Activated T-helper 2 cell treated with anti-CD3 and anti-CD28 coated beads, Interferon-gamma antibody, Interleukin-2, Interleukin-4, amounts not matched to agents 10 μg/mL and 5 μg/mL and 100 μg/mL, durations not matched to agents 14 hours and 24 hours and 36 hours (primary cell): ENCODE measurements at places on chromosomes 1 and 21.

- no peak for DNase-seq
Observed at GRCh38 chr1:51541313-51542050, 22.4 kb upstream of the EPS15 start.

- no peak for DNase-seq
Observed at GRCh38 chr1:177077734-177078499, 86.6 kb downstream of the ASTN1 start.

DNA sequence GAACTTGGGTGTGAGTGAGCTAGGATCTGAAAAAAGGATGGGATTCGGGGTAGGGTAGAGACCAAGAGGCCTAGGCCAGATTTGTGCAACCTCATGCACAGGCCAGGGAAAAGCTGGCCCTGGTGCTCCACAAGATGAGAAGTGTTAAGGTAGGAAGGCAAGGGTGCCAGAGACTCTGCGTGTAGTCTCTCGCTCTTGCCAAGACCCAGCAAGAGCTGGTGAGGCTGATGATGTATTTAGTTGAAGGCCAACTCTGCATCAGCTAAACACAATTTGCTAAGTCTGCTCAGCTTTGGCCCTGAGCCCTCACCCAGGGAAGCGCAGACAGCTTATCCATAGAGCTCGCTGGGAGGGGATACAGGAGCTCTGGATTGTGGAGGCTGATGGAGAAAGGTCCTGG lies 26.6 kb upstream of the SOX13 start:
- no peak for DNase-seq

GRCh38 chr1:17673329-17674072 lies 81.6 kb upstream of the ACTL8 start:
- no peak for DNase-seq

GRCh38 chr1:222979561-222979960 lies 163.5 kb downstream of the TLR5 start:
- DNase-seq, result no peak

DNA sequence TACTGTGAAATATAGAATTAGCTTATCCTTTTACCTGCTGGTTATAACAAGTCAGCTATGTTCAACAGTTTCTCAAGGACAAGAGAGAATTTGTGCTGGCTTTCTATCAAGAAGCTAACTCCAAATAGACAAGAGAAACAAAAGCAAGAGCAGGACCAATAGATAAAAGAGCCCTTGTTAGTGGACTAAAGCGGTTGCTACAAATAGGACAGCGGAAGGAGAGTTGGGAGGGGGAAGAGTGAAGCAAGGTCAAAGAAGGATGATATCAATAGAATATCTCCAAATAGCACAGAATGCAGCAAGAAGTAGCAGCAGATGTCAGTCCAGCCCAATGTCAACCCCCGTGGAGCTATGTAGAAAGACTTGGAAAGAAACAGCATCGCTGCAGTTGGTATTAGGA lies 53.0 kb upstream of the AKT3 start:
- no peak for DNase-seq

GRCh38 chr1:225508538-225509375 lies 80.9 kb upstream of the LBR start:
- no peak for DNase-seq

DNA sequence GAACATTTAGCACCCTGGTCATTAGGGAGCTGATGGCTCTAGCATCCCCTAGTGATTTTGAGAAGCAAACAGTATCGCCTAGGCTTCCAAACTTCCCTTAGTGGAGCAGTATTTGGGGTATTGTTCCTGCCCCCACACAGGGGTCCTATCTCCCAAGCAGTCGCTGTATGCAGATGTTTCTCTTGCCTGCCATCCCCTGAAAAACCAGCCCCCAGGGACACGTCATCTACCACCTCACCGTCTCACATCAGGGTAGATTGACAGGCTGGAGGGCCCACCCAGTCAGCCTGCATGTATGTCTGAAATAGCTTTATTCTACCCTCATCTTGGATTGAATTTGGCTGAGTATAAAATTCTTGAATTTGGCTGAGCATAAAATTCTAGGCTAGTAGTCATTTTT lies 33.9 kb downstream of the TENT5C start:
- DNase-seq, result no peak

DNA sequence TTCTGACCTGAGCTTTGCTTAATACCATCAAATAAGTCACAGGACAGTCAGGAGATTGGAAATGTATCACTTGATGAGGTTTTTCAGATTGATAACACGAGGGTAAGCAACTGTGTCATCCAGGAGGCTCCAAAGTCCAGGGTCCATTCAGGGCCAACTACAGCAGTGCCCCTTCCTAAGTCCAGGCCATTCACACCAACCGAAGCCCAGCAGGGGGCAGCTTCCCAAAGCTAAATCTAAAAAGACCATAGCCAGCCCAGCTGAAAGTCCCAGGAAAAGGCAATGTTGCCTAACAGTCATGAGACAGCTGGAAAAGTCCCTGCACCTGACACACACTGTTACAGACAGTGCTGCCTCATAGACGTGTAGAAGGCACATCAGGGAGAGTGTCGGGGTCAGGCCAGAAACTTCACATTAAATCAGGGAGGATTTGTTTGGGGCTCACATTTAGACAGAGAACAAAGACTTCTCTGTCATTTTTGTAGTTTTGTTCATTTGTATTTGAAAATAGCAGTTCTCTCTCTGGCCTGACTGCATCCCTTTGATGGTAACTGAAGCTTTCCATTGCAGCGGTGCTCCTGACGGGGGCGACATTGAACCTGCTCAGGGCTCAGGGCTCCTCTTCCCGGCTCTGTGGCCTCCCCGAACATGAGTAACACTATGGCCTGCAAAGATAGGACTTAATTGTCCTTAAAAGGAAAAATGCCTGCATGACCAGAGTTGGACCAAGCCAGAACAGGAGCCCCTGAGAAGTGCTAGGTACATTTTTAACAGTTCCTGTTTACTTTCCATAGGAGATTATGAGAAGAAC lies 200.4 kb downstream of the NRIP1 start:
- peak; percentile 19 for DNase-seq

GRCh38 chr1:116020668-116021272 lies 44.5 kb downstream of the SLC22A15 start:
- DNase-seq, result peak; percentile 17

DNA sequence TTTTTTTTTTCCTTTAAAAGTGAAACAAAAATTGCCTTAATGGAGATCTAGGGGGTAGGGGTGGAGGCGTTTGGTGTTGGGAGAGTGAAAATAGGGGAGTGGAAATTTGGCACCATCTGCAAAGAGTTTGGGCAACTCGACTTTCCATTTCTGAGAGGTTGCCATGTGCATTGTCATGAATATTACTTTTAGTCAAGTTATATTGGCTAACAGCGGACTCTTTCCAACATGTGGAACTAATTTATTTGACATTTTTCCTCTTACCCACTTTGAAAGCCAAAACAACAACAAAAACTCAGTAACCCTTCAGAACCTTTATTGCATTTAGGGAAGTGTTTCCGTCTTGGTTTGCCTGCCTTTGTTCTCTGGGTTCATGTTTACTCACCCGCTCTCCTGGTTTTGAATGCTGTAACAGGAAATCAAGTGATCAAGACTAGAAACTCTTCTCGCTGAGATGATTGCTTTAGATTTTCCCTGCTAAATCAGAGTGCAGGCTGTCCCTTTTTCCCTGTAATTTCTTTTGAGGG lies 70.4 kb downstream of the CACHD1 start:
- DNase-seq, result no peak

GRCh38 chr1:11453742-11454491 lies 25.0 kb upstream of the DISP3 start:
- no peak for DNase-seq

DNA sequence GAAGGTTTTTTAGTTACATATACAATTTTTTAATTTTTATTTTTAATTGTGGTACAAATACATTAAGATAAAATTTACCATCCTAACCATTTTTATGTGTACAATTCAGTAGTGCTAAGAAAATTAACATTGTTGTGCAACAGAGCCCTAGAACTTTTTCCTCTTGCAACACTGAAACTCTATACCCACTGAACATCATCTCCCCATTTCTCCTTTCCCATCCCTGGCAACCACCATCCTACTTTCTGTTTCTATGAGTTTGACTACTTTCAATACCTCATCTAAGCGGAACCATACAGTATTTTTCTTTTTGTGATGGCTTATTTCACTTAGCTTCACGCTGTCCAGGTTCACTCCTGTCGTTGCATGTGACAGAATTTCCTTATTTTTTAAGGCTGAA lies 54.1 kb downstream of the PALMD start:
- DNase-seq, result no peak

GRCh38 chr21:17231124-17231523 lies 281.7 kb upstream of the CXADR start:
- DNase-seq, result no peak

DNA sequence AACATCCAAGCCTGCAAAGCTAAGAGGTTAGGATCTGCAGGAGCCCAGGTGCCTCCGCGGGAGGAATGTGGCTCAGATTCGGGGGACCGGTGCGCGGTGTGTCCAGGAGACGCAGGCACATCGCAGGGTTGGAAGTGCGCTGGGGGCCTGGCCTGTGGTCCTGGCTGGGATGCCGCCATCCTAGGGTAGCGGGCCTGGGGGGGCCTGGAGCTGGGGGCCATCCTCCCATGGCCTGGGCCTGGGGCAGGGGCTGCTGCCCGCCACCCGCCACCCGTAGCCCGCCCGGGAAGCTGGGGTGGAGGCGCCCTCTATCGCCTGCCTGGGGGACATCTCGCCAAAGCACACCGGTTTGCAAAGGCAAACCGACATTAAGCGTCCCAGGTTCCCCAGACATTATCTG lies 170.6 kb upstream of the ARHGEF16 start:
- DNase-seq, result no peak

- DNase-seq, result no peak
Observed at GRCh38 chr1:229507502-229507901, 639 bp downstream of the NUP133 start.

- no peak for DNase-seq
Observed at GRCh38 chr1:111852261-111852721, 96.6 kb downstream of the DDX20 start.

- DNase-seq, result no peak
Observed at GRCh38 chr1:9004031-9004699, 22.1 kb downstream of the SLC2A7 start.

DNA sequence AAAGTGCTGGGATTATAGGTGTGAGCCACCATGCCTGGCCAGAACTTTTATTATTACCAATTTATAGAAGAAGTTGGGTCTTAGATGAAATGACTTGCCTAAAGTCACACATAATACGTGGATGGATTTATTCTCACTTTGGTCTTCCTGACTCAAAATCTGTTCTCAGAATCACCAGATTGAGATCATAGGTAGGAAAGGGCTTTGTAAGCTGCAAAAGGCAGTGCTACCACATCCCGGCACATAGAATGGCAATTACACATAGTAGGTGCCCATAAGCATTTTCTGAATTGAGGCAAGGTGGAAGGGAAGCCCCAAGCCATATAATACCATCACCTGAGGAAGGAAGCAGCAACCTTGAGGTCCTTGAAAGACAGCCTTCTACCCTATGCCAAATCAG lies 8.2 kb upstream of the CAPZB start:
- DNase-seq, result no peak

DNA sequence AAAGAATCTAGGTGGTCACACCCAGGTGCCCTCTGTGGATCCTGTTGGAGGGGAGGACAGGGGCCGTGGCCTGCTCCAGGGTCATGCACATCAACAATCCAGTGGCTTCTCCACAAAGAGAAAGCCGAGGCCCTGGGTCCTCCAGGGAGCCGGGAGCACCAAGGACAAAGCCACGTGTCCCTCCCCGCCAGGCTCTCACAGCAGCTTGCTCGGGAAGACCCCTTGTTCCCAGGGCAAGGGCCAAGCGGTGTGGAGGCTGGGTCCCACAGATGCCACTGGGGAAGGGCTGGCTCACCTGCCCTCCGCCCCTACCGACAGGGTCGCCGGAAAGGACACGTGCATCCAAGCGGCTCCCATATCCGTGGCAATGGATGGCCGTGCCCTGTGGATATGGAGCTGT lies 192.9 kb upstream of the VAMP3 start:
- DNase-seq, result no peak

- no peak for DNase-seq
Observed at GRCh38 chr1:179026813-179027669, 1.3 kb downstream of the FAM20B start.

DNA sequence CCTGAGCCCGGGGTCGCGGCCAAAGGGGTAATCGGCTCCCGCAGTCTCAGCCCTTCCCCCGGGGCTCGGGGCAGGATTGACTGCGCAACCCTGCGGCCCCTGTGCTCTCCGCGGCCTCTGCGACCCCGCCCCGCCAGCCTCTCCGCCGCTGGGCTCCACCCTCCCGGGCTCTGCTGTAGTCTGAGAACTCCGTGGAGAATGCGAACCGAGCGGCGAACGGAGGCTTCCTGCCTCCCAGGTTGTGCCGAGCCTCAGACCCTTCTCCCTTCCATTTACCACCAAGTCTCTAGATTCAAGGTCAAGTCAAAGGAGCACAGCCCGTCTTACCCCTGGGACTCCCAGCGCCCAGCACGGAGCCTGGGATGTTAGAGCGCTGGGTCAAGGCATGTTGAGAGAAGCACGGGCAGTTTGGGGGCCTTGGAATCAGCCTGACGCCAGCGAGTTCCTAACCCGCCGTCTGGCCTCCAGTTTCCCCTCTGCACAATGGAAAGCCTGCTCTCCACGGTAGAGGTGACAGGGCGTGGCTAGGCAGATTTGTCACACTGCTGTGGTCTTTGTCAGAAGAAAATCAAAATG lies 3.0 kb downstream of the ATP2B4 start:
- DNase-seq, result peak; percentile 44

GRCh38 chr1:216632980-216633379 lies 90.2 kb downstream of the ESRRG start:
- no peak for DNase-seq

DNA sequence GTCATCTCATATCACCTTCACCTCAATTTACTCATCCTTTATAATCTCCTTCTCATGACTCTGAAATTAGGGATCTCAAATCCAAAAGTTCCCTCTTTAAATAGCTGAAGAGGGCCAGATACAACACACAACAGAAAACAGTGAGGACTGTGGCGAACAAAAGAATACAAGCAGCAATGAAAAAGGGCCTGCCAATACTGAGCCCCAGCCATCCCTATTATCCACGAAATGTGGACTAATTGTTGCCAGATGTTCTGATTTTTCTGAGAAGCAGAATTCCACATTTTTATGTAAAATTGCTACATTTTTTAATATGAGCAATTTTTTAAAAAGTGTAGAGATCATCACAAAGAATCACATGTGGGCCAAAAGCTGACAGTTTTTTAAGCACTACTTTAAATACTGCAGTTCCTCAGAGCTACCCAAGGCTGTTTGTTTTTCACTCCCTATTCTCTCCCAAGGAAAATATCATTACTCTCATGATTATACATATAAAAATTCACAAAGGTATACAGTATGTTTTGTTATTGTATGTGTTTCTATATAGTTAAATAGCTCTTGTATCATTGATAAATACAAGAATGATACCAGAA lies 90.0 kb downstream of the ASH1L start:
- DNase-seq, result no peak
